EH (cell line): ENCODE measurements at places on chromosomes 13 and 19.
A peak's percentile ranks its signal among the peaks of the same experiment; 100 is the strongest.

- no peak for DNase-seq
Observed at GRCh38 chr13:44352202-44352601, 21.4 kb upstream of the SERP2 start.

- DNase-seq = no peak
Observed at GRCh38 chr19:3618811-3619630, 7.6 kb downstream of the CACTIN start.

DNA sequence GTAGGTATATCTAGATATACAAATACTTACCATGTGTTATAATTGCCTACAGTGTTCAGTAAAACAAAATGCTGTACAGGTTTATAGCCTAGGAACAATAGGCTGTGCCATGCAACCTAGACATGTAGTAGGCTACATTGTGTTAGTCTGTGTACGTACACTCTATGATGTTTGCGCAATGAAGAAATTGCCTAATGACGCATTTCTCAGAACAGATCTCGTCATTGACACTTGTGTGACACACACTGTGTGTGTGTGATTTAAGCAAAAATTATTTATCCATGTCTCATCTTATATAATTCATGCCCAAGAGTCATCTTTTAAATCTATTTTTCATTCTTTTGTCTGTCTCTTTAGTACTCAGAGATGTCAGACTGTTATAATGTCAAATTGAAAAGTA lies 1888.8 kb upstream of the PCDH20 start:
- no peak for DNase-seq

- DNase-seq = peak; percentile 80
Observed at GRCh38 chr19:11422163-11423065, 3.3 kb upstream of the RGL3 start.
